Right cardiac atrium (tissue), 5 donors: ENCODE measurements at places on chromosomes 4 and X. TPM values are rescaled to one million over a fixed set of nuclear protein-coding genes. Genes with fewer than 3 reads are reported as not detected.

DNA sequence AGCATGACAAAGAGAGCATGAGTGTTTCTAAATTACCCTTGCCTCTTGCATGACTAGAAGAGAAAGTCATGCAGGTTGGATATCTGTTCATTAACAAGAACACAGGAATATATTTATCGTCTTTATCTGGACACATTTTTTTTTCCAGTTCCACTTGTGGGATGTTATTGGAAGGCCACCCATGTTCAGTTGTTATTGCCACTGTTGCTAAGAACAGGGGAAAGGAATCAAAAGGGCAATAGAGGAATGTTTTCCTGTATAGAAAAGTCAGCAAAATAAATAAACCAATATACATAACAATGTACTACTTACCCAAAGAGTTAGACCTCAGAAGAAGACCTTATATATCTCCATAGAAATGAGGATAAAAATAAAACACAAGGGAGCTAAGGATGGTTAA is 270.1 kb downstream of the QDPR start:
- no peak for DNase-seq

Gene SPATA4
- polyA plus RNA-seq: 0.34 TPM

- DNase-seq: no peak
Measured at GRCh38 chr4:105755375-105755774, 46.8 kb downstream of the GSTCD start.

DNA sequence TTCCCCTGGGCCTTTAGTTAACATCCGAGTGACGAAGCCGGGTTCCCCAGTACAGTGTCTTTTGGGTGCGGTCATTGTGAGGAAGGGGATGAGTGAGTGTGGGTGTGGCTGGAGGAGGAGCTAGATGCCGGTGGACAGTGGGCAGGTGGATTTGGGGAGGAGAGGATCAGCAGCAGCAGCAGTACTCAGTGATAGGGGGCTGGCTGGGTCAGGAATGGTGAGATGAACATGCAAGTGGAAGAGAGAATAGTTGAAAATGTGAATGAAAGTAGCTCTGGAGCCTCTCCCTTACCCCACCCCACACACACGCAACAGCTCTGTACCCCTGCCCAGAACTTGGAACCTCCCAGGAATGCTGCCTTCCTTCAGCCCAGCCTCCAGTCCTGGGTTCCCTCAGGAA is 4.5 kb downstream of the TSR2 start:
- DNase-seq: no peak

DNA sequence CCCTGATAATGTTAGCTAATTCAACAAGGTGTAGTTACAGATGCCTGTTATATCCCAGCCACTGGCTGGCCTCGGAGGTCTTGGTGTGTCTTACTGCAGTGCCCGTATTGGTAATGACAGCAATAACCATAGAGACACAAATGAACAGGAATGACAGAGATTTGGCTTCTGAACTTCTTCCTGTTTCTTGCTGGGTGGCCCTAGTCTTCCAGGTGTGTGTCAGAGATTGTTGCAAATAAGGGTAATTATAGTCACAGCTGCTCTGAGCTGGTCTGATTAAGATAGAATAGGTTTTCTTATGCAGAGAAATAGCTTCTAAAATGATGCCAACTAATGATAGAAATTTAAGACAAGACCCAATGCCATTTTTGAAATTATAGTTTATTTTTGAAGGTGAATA is 64.1 kb upstream of the MAD2L1 start:
- no peak for DNase-seq

- DNase-seq: no peak
Measured at GRCh38 chrX:70174754-70175153, 2.5 kb upstream of the DGAT2L6 start.

Gene ASB12
- 1.2 TPM for polyA plus RNA-seq

GRCh38 chrX:153609917-153610835 is 11.2 kb upstream of the CCNQ start:
- DNase-seq: peak; percentile 77

DNA sequence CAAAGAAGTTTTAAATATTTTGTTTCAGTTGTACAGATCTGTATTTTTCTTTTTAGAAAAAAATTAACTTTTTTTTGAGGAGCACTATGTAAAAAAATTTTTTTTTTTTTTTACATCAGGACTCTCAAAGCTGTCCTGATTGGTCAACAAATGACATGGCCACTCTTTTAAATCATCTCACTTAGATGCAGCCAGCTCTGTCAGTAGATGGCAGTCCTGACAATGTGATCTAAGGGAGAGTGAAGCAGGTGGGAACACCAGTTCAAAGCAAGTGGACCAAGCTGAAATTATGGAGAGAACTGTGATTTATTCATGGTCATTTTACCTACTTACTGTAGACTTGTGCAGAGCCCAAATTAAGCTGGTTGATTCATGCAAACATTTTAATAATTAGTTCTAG is 174.7 kb upstream of the GPRIN3 start:
- no peak for DNase-seq

Gene CEP135
- polyA plus RNA-seq: 1.3 TPM

Gene RAB33A
- 11.3 TPM for polyA plus RNA-seq

Gene ACSL1
- polyA plus RNA-seq: 129 TPM

DNA sequence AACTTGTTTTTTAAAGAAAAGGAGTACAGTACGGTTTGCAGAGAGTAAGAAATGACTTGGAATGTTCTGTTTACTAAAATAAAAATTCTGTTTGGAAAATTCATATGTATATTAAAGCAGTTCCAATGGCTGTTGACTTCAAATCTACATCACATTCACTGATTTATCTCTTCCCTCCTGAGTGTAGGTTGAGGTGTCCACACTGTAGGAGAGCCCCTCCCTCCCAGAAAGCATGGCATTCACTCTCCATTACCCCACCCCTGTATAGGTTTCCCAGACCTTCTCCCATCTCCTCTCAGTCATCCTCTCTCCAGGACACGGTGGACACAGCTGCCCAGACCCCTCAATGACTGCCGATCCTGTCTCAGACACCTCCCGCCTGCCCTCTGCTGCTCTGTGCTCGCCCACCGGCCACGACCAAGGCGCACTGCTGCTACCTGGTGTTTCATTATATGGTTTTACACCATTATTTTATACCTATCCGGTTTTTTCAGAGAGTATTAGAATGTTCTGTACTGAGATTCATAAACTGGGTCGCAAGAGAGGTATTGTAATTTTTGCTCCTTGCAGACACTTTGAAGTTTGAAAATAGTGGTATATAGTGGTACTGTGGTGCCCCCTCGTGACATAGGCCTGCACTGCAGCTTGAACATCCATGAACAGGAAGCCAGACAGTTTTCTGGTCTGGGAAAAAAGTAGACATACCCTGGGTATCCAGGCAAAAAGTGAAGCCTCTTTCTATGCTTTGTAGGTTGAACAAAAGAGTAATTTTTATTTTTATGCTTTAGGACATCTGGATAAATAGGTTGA is 38.8 kb upstream of the BEX4 start:
- peak; percentile 40 for DNase-seq

Gene CETN2
- 50.3 TPM for polyA plus RNA-seq

GRCh38 chr4:147485167-147485566 is 4.3 kb downstream of the EDNRA start:
- DNase-seq: no peak
